ENCODE measurements at places on chromosomes 3 and 15. TPM values are rescaled to one million over a fixed set of nuclear protein-coding genes. Genes with fewer than 3 reads are reported as not detected.

- H3K36me3 ChIP-seq: no peaks in the 10 kb centered on the region
- no peak for DNase-seq
- no peaks in the 10 kb centered on the region for H3K4me1 ChIP-seq
- H3K27ac ChIP-seq: no peak overlapping the region
Observed at GRCh38 chr3:107752202-107752990, 229.6 kb downstream of the BBX start.

- H3K27ac ChIP-seq: no peak overlapping the region
- H3K4me1 ChIP-seq: peaks cover 9% of the 10 kb centered on the region
- no peaks in the 10 kb centered on the region for H3K27me3 ChIP-seq
- DNase-seq: no peak
Observed at GRCh38 chr3:59245859-59246501, 196.2 kb upstream of the CFAP20DC start.

DNA sequence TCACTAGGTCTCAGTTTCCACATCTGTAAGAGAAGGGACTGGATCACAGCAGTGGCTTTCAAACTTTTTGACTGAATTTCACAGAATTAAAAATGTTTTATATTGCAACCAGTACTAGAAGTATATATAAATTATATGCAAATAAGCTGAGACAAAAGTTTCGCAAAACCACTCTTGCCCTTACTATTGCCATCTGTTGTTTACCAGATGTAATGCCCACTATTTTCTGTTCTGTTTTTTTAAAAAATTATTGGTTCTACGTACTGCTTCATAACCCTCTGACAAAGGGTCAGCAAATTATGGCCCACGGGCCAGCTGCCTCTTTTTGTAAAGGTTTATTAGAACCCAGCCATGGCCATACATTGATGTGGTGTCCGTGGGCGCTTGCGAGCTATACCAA, 44.8 kb downstream of the PDIA5 start:
- no peak overlapping the region for H3K27ac ChIP-seq
- H3K4me1 ChIP-seq: peaks cover 19% of the 10 kb centered on the region
- no peak overlapping the region for H3K4me3 ChIP-seq
- DNase-seq: no peak

GRCh38 chr15:47548231-47548630, 169.1 kb upstream of the SEMA6D start:
- no peak for DNase-seq
- no peaks in the 10 kb centered on the region for H3K36me3 ChIP-seq
- no peak overlapping the region for H3K27ac ChIP-seq
- no peaks in the 10 kb centered on the region for H3K4me1 ChIP-seq
- no peak overlapping the region for H3K4me3 ChIP-seq
- no peaks in the 10 kb centered on the region for H3K27me3 ChIP-seq

GRCh38 chr3:28294667-28295413, 53.4 kb downstream of the CMC1 start:
- H3K4me3 ChIP-seq: no peak overlapping the region
- no peak for DNase-seq
- H3K27ac ChIP-seq: no peak overlapping the region
- H3K36me3 ChIP-seq: no peaks in the 10 kb centered on the region
- H3K27me3 ChIP-seq: no peaks in the 10 kb centered on the region
- no peaks in the 10 kb centered on the region for H3K4me1 ChIP-seq

Gene TRIM42
- total RNA-seq: not detected

Gene PYGO1
- total RNA-seq: 4.3 TPM

Gene TEX264
- 55.9 TPM for total RNA-seq

Gene NEIL1
- total RNA-seq: 11.7 TPM

Data from right atrium auricular region (tissue), 2 donors.